Activated naive CD8-positive, alpha-beta T cell treated with anti-CD3 and anti-CD28 coated beads, Interleukin-2, amount 50 U/mL, for 16 hours (primary cell): ENCODE measurements at places on chromosomes 6 and 20.

- DNase-seq = no peak
Measured at GRCh38 chr6:170444056-170444591, 109.0 kb downstream of the PSMB1 start.

DNA sequence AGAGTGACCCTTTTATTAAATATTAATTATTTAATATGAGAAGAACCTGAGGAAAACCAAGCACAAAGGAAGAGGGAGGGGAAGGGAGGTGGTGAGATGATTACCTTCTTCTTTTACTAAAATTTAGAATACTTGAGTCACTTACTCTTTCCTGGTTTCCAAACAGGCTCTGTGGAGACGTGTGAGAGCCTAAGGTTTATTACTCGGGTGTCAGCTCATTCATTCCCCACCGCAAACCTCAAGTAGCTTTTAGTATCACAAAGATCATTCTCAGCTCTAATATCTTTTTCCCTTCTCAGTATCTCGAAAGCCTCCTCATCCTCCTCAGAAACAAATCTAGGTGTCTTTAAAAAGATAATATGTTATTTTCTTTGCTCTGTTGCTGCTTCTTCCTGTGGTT, 497.2 kb upstream of the JARID2 start:
- no peak for DNase-seq

DNA sequence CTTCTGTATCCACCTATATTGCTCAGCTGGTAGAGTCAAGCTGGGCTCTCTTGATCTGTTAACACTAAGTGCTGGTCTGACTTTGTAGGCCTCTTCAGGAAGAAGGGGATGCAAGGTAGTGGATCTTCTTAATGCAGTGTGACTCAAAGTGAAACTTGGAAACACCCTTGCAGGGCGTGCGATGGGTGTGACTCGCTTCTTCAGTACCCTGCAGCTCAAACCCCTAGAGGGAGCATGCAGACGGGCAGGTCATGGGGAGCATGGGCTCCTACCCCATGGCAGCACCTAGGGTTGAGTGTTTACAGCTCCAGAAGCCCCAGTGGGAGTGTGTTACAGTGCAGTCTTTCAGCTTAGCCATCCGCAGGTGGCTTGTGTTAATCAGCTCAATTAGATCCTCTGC, 757 bp upstream of the SAMD3 start:
- DNase-seq = peak; percentile 29

GRCh38 chr20:31572042-31572700, 32.9 kb upstream of the ID1 start:
- no peak for DNase-seq

DNA sequence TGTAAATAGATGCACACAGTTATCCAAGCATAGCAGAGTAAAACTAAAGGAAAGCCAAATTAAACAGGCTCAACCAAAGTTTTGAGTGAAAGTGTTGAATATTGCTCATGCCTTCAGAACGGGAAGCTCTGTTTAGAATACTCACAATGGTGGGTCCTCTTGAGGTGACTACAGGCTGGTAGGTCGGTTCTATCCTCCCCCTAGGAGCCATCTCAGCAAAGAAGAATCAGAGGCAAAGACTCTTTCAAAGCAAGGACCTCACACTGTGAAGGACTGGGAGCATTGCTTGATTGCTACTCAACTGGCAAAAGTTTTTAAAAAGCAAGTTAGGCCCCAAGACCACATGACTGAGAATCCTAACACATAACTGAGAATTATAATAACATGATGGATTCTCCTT, 88.4 kb upstream of the JAG1 start:
- DNase-seq = no peak

- no peak for DNase-seq
Measured at GRCh38 chr6:108002365-108003221, 44.6 kb upstream of the SEC63 start.

DNA sequence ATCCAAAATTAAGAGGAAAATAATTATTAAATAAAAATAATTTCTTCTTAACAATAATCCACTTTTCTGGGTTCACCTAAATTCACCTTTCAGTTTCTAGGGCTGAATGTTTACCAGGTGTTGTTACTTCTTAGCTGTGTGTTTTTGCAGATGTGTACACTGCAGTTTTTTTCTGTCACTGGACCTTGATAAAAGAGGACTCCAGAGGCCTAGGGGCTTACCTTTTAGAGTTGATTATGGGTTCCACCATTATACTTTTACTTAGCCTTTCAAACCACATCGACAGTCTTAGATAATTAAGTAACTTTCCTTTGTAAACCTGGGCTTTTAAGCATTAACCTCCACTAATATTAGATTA, 766.5 kb downstream of the BCKDHB start:
- no peak for DNase-seq

DNA sequence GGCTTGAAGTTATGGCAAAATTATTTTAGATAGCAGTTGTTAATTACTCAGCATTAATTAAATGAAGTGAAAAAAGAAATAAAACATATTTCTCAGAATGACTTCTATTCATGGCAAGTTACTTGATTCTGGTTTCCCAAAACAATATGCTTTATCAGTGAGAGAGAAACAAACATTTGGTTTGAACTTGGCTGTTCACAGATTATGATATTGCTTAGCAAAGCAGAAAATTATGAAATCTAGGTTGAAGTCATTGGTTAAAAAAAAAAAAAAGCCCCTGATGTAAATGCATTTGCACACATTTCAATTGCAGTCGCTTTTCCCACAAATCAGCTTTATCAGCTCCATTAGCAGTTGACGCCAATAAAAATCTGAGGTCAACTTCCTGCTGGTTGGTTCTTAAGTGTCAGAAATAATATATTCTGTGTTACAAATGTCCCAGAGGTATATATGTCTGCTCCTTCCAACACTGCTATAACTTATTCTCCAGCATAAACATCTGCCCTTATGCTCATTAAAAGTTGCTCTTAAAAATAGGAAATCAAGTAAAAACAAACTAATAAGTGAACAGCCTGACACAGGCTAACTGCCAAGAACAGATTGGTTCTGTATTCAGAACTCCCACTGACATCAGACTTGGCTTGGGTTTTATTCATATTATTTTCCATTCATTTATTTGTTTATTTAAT, 275.4 kb downstream of the PHF3 start:
- no peak for DNase-seq

GRCh38 chr6:53834132-53834531, 39.3 kb downstream of the LRRC1 start:
- DNase-seq = no peak

DNA sequence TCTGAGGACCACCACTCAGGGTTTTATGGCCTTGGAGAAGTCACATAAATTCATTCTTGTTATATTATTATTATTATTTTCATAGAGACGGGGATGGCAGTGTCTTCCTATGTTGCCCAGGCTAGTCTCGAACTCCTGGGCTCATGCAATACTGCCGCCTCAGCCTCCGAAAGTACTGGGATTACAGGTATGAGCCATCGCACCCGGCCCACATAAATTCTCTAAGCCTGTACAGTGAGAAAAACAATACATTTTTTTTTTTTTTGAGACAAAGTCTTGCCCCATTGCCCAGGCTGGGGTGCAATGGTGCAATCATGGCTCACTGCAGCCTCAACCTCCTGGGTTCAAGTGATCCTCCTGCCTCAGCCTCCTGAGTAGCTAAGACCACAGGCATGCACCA, 753 bp upstream of the FASTKD5 start:
- DNase-seq = no peak

- no peak for DNase-seq
Measured at GRCh38 chr6:33837971-33838665, 34.3 kb upstream of the MLN start.

- DNase-seq = no peak
Measured at GRCh38 chr6:125611573-125612344, 137.7 kb upstream of the HEY2 start.

- no peak for DNase-seq
Measured at GRCh38 chr6:2970034-2970685, 1.2 kb downstream of the SERPINB6 start.

GRCh38 chr6:76831299-76831698, 632.0 kb downstream of the HTR1B start:
- DNase-seq = no peak

- no peak for DNase-seq
Measured at GRCh38 chr6:135358251-135358821, 139.2 kb downstream of the AHI1 start.

DNA sequence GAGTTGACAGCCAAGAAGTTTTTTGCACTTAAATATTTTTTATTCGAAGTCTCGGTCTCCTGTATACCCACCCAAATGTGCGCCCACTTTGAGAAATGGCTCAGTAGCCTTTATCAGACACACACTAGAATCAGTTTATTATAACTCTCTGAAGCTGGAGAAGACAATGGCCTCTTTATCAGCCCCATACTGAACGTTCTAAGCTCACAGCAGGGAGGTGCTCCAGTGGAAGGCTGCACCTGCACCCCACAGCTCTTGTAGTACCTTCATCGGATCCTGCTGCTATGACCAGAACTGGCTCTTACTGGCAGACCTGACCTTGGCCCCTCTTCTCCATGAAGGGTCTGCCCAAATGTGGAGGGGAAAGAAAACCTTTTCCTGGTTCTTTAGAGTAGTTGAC, 165.0 kb upstream of the SCGN start:
- no peak for DNase-seq

GRCh38 chr6:8492536-8493133, 57.3 kb upstream of the SLC35B3 start:
- DNase-seq = no peak

DNA sequence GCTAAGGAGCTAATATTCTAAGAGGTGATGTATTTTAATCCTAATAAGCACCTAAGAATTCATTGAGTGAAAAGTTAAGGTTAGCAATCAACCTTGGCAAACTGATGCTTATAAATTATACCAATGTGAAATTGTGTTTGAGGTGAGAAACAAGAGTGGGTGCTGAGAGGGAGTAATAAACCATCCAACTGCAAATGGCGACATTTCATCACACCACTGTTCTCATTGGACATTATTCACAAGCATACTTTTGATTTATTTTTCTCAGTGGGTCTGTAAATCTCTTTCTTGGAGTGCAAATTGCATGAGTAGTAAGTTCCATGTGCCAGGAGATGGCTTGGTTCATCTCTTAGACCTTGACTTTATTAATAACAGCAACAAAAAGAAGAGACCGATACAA, 71.5 kb downstream of the BMP6 start:
- DNase-seq = no peak

- no peak for DNase-seq
Measured at GRCh38 chr6:31713991-31714684, 1.0 kb upstream of the LY6G6D start.

- DNase-seq = no peak
Measured at GRCh38 chr20:41111578-41111951, 25.8 kb upstream of the PLCG1 start.

- no peak for DNase-seq
Measured at GRCh38 chr20:37309936-37310590, 20.6 kb downstream of the MANBAL start.

DNA sequence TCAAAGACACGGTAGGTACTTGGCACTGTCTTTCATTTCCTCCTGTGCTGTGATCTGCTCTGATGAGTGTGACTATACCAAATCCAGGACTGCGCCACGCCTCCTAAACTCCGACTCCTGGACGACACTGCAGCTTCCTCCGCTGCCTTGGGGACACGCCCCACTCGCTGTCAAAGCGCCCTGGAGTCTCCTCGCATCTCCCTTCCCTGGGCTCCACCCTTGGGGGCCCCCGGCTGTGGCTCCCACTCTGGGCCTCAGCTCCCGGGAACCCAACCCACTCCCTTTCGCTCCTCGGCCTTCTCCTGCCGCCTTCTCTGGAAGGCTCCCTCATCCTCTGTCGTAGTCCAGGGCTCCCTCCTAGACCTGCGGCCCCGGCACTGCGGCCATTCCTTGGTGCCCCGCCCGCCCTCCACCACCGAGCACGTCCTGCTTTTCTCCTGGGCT, 61.2 kb downstream of the RSPH3 start:
- no peak for DNase-seq

DNA sequence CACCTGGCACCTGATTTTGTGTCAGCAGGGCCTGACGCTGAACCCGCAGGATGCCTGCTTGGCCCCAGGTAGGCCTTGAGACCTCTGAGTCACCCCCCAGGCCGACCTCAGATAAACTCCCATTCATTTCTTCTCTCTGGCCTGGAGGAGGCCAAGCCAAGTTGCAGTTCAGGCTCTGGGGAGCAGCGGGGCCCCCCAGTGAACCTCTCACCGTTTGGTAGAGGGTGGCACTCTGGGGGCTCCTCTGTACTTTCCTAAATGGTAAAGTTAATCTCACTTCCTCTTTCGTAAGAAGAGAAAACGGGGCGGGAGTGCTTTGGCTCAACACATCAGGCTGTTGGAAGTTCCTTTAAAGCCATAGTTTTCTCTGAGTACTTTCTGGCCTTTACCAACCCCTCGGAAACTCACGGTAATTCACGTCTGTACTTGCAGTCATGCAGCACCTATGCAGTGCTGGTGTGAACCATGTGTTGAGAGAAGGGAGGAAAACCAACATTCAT, 2.8 kb downstream of the SIRPA start:
- DNase-seq = no peak

- DNase-seq = no peak
Measured at GRCh38 chr6:105492706-105493673, 90.1 kb upstream of the PREP start.

- no peak for DNase-seq
Measured at GRCh38 chr20:63940071-63940471, 16.1 kb downstream of the UCKL1 start.

DNA sequence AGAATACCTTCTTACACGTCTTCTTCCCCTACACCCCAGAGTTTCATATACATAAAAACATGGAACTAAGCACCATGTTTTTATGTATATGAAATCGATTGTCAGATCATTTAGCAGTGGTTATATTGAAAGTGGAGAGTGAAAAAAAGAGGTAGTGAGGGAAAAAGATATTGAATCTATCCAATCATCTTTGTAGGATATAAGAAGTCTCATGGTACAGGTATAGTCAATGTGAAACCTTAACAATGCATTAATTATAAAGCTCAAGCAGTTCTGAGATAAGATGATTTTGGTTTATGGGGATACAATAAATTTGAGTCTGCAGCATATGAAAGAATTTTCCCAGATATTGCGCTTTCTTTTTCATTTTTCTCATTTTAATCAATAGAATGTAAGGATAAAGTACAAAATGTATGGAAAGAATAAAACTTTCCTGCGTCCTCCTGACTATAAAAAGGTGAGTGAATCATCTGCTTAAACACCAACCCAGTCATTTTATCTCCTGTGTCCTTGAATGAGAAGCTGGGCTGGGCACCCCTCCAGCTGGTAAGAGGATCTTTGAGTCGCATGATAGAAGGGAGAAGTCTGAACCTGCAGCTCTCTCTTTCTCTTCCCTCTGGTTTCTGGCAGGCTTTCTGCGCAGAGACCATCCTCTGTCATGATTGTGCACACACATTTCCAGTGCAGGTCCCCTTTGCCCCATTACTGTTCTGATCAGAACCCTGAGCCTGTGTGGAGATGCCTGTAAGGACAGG, 28.1 kb upstream of the AKIRIN2 start:
- DNase-seq = no peak

- DNase-seq = no peak
Measured at GRCh38 chr6:119676961-119677360, 327.4 kb upstream of the MAN1A1 start.

- DNase-seq = no peak
Measured at GRCh38 chr6:90494067-90494780, 92.6 kb downstream of the MAP3K7 start.

- DNase-seq = no peak
Measured at GRCh38 chr6:134253681-134254080, 64.2 kb downstream of the SGK1 start.
